Stimulated activated CD8-positive, alpha-beta memory T cell treated with anti-CD3 and anti-CD28 coated beads, Interleukin-2, amount 100 ng/mL, for 1 hour (primary cell): ENCODE measurements at places on chromosomes 3 and 15.

GRCh38 chr15:49675041-49675440 is 54.2 kb downstream of the DTWD1 start:
- no peak for DNase-seq

DNA sequence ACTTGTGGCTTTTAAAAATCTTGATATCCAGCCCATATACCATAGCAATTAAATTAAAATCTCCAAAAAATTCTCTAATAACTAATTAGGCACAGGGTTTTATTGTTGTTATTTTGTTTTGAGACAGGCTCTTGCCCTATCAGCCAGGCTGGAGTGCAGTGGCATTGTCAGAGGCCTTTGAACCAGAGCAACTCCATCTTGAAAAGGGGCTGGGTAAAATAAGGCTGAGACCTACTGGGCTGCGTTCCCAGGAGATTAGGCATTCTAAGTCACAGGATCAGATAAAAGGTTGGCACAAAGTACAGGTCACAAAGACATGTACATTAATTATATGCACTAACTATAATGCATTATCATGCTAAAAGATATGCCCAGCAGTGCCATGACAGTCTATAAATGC is 31.2 kb upstream of the ACP3 start:
- no peak for DNase-seq

DNA sequence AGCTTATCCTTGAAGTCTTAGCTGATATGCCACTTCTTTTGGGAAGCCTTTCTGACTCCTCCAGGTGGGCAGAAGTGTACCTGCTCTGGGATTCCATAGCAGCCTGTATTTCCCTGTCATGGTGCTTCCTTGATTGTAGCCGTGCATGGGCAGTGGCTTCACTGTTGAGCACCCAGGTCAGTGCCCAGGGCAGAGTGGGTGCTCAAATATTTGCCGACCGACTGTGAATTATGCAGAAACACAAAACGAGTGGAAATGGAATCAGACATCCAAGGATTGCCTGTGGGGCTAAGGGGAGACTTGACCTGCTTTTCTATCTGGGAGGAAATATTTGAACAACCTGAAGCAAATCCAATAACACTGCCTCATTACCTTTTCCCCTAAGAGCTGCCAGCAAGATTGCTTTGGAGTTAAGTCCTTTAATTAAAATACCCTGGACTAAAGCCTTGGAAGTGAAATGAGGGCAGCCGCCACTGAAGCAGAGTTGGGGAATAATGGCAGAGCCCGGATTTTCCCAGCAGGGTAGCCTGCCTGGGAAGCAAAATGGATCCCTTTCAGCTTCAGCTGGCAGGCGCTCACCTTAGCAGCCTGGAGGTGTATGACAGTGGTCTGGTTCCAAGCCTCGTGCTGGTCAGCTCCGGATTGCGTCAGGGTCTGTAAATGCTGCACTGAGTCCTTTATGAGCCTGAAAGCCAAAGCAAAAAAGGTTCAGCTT is 14.9 kb downstream of the ACOX2 start:
- DNase-seq, result no peak

DNA sequence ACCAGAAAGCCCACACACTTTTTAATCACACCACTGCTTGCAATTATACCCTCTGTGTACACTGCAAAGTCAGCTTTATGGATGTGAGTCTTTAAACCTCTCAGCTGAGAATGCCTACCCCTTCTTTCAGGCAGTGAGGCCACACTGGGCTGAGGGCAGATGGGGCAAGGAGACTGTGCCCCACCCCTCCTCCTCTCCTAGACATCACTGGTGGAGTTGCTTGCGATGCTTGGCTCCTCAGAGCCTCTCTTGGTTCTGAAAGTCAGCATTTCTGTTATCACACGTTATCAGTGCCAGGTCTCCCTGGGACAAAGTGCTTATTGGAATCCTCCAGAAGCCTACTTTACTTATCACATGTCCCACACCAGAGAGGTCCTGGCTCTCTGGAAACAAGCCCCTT is 128.2 kb downstream of the ZNF621 start:
- no peak for DNase-seq
